Caudate nucleus (tissue), 63 donors: ENCODE measurements at places on chromosomes 12 and 14.

DNA sequence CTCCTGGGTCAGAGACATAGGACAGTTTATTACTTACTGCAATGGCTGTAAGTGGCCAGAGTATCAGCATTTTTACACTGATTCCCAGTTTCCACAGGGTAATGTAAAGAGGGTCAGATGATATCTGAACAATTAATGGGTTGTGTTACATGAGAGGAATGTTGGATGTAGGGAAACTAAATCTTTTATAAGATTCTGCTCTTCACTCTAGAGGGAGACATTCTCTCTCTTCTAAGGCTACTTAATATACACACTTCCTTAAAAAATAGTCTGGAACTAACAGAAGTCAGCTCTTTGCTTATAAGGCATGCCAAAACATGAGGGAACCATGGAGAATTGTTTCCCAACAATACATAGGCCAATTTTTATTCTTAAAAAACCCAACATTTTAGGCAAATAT is 389.8 kb downstream of the ETNK1 start:
- no peak for DNase-seq

GRCh38 chr14:74712499-74713394 is at the start of the genes AREL1 and FCF1:
AREL1 (minus strand) TSS chr14:74713080; CDS start chr14:74685615, 27,465 bp downstream.
FCF1 (plus strand) TSS chr14:74713144; CDS start chr14:74713198, 54 bp downstream.
- no peak for DNase-seq

DNA sequence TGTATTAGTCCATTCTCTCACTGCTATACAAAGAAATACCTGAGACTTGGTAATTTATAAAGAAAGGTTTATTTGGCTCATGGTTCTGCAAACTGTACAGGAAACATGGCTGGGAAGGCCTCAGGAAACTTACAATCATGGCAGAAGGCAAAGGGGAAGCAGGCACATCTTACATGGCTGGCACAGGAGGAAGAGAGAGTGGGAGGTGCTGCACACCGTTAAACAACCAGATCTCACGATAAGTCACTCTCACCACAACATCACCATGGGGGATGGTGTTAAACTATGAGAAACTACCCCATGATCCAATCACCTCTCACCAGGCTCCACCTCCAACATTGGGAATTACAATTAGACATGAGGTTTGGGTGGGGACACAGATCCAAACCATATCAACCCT is 191.8 kb upstream of the PLXNC1 start:
- DNase-seq, result no peak

GRCh38 chr12:87661786-87662377 is 367.3 kb downstream of the C12orf50 start:
- no peak for DNase-seq

DNA sequence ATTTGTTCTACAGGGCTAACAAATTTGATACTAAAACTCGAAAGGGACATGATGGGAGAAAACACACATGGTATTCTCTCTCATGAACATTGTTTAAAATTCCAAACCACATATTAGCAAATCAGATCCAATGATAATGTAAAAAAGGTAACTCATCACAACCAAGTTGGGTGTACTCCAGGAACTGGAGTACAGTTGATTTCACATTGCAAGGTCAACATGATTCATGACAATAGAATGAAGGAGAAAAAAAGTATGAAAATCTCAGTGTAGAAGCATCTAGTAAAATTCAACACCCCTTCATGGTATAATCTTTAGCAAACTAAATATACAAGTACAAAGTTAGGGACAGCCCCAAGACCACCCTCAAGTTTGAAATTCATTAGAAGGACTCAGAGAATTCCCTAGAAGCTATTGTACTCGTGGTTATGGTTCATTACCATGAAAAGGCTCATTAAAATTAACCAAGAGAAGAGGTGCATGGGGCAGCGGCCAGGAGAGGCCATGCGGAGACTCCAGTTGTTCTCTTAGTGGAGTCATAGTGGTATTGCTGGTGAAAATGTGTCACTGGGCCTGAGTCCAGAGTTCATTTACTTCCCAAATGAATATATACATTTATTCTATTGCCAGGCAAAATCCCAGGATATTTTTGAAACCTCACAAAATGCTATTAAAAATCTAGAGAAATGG is 3.1 kb upstream of the CDCA4 start:
- DNase-seq, result no peak

GRCh38 chr14:60163693-60164092 is 1.5 kb downstream of the DHRS7 start:
- DNase-seq, result no peak

- DNase-seq, result no peak
Measured at GRCh38 chr12:28137414-28137813, 52.8 kb upstream of the CCDC91 start.

DNA sequence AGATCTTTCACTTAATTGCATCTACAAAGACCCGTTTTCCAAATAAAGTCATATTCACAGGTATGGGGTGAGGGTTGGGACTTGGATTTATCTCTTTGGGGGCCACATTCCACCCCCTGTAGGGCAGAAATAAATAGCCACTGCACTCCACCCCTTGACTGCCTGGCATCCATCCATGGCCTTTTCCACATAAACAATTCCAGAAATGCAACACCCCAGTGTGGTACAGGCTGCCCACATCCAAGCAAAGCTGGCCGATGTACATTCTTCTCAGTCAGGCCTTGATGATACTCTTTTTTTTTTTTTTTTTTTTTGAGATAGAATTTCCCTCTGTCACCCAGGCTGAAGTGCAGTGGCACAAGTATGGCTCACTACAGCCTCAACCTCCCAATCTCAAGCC is 12.9 kb downstream of the DGLUCY start:
- no peak for DNase-seq

DNA sequence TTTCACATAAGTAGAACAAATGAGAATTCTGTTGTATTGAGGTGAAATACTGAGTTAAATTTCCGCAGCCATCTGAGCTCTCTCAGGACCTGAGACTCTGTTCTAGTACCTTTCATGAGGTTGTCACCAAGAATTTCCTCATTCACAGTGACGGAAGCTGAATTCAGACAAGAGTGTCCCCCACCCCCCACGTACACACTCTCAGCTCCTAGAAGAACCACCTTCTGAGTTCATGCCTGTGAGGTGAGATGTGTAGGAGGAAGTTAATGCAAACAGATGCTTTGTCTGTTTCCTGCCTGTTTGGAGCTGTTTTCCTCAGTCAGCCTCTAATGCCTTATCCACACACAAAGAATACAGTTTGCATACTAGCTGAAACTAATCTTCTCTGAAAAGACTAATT is 18.2 kb downstream of the BICDL1 start:
- DNase-seq, result no peak

- no peak for DNase-seq
Measured at GRCh38 chr12:89070603-89071002, 281.7 kb downstream of the DUSP6 start.

DNA sequence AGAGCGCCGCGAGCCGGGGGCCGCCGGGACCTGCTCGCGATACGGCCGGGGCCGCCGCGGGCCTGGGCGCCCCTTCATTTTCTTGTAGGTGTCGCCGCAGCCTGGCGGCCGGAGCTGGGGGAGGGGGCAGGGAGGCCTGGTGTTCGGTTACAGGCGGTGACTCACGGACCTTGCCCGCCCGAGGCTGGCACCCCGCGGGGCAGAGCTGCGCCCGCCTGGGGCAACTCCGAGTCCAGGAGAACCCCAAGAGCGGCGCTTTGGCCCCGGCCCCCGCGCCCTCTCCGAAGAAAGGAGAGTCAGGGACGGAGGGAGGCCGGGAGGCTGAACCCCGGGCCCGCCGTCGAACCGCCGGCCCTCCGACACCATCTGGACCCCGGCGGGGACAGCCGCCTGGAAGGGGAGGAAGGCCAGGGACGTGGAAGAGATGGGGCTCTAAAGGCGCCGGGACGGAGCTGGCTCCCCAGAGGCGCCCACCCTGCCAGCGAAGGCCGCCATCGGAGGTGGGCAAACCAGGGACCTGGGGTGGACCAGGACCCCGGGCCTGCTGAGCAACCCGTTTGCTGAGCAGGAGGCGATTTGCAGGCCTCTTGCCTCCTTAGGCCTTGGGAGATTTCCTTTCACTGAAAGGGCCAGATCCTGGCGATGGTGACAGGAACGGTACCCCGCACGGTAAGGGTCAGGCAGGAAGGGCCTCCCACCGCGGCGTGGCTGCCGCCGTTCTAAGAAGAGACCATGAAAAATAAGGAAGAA is 843 bp upstream of the NUAK1 start:
- no peak for DNase-seq

DNA sequence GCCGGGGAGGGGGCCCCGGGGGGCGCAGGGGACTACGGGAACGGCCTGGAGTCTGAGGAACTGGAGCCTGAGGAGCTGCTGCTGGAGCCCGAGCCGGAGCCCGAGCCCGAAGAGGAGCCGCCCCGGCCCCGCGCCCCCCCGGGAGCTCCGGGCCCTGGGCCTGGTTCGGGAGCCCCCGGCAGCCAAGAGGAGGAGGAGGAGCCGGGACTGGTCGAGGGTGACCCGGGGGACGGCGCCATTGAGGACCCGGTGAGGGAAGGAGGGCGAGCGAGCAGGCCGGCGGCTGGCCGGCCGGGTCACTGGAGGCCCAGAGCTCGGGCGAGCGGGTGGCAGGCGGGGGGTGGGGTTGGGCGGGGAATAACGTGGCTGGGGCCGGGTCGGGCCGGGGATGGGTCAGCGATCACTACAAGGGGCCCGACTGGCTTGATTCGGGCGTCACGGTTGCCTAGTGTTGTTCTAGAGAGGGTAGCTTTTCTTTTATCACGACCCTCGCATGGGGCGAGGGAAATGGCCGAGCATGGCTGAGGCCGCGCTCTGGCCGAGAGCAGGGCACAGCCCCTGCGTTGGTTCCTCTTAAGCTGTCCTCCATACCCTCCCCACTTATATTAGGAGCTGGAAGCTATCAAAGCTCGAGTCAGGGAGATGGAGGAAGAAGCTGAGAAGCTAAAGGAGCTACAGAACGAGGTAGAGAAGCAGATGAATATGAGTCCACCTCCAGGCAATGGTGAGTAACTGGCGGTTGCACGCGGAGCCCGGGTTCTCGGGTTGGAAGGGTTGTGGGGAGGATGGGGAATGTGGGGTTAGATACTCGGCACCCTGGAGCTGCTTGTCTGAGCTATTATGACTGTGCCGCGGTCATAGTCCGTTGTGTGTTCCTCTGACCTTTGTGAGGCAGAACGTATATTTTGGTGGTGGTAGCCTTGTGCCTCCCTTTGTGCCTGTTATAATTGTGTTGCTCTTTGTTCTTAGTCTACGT is 603 bp downstream of the PABPN1 start:
- DNase-seq, result peak; percentile 45

DNA sequence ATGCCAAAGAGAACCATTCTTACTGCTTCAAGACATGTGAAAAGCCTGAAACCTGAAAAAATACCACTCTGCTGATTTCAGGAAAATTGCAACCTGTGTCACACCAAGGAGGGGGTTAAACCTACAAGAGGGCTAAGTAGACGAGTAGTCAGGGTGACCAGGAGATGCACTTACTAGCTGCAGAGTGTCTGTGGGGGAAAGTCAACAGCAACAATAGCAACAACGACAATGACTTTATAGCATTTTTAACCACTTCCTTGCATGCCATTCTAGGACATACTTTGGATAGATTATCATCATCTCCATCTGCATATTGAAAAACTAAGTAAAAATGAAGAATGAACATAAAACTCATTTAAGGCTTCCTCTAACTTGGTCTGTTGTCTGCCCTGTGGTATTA is 902.7 kb downstream of the BCL11B start:
- no peak for DNase-seq

GRCh38 chr12:118103601-118104382 is at the start of gene VSIG10:
VSIG10 (minus strand) TSS chr12:118104011; CDS start chr12:118103671, 340 bp downstream.
- DNase-seq, result peak; percentile 1

DNA sequence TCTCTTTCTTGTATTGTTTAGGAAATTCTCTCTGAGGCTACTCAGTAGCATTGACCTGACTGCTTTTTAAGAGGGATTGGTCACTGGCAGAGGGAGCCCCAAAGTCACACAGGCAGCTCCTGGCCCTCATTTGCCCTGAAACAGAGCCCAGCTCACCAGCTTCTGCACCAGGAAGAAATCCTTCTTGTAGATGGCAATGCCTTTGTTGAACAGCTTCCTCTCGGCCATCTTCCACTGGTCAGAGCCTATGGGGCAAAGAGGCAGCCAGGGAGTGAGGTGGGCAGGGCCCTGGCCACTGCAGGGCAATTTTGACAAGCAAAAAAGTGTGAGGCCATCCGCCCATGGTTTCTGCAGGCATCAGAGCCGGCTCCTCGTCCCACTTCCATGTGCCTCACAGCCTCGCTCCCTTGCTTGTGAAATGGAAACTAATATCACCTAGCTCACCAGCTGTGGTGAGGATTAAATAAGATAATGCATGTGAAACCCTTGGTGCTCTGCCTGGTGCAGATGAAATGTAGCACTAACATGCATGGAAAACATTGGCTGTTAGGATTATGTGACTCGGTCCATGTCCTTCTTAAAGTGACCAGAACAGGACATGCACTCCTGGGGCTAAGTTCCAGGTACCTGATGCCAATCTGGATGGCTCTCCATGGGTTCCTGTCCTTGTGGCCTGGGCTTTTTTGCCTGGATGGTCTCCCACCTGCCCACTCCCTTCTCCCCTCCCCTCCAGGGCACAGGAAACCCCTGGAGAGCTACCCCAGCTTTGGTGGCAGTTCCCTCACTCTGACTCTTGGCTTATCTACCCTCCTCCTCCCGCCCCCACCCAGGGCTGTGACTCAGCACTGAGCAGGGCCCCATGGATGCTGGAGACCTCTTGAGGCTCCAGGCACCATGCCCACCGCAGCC is 11.2 kb upstream of the PNMA1 start:
- no peak for DNase-seq

DNA sequence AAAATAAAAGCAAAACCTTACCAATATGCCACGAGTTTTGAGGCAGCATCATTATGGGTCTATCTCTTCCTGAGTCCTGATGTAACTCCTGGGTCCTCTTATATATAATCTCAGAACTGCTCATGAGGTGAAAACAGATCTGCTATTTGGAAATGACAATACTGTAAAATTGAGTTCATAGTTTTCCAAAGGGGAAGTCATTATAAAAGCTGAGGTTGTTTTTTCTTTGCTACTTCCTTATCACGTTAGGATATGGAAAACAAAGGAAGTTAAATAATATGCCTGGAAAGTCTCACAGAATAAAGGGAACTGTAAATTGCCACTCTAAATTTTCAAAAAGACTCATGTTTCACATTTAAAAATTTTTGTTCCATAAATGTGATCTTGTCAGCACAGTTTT is at the start of gene CD163L1:
Gene CD163L1 (minus strand): TSS at position 78 of the 400 bp plus-strand sequence. CDS start 26 bp downstream, at position 52.
- DNase-seq, result no peak

DNA sequence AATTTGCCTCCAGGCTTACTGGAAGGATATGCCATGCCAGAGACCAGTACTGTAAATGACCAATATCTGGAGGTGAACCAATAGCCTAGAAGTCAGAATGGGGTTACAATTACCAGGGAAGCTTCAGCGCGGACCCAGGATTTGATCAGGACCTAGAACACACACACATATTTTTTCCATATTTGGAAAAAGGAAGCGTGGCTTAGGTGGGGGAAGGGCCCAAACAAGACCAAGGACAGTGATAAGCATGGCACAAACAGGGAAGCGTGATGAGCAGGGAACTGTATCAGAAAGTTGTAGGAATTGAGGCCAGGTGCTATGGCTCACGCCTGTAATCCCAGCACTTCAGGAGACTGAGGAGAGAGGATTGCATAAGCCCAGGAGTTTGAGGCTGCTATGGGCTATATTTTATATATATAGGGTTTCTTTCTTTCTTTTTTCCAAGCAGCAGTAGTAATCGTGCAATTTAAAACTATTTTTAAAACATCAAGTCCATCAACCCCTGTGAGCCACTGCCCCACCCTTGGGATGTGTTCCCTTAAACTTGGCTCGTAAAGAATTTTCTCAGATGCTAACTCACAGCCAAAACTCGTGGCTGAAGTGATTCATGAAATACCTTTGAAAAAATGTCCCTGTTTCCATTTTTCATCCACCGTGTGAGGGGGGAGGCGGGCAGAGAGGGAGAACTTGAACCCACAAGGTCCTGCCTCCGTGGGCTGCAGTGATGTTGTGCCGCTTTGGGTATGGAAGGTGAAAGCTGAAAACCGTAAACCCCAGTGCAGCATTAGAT is 16.7 kb downstream of the HRK start:
- no peak for DNase-seq
